ENCODE measurements at places on chromosomes 12 and 14. TPM values are rescaled to one million over a fixed set of nuclear protein-coding genes. Genes with fewer than 3 reads are reported as not detected.
A peak's percentile ranks its signal among the peaks of the same experiment; 100 is the strongest.

DNA sequence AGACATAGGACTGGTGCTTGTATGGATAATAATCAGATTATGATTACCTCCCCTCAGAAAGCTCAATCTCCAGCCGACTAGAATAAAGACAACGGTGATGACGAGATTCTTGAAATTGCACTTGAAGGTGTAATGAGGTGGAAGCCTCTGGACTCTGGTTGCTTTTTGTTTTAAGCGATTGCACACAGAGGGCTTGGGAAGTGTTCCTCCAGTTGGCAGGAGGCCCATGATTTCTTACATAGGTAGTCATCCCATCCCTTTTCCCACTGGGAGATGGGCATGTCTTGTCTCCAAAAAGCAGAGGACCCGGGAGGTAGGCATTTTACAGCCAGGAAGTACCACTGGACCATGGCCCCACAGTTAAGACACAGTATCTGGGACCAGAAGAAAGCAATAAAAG is 165.7 kb upstream of the FKBP4 start:
- DNase-seq: no peak

- no peak for DNase-seq
Observed at GRCh38 chr14:52806115-52806514, 14.7 kb upstream of the GNPNAT1 start.

GRCh38 chr14:75831952-75832351 is 149.8 kb downstream of the TGFB3 start:
- no peak for DNase-seq

The PTGER2 gene
- 10.9 TPM for total RNA-seq

The PPFIA2 gene
- total RNA-seq: 2.7 TPM

The LBHD2 gene
- 3.1 TPM for total RNA-seq

GRCh38 chr14:101497684-101498525 is 63.4 kb upstream of the DIO3 start:
- DNase-seq: peak; percentile 71

DNA sequence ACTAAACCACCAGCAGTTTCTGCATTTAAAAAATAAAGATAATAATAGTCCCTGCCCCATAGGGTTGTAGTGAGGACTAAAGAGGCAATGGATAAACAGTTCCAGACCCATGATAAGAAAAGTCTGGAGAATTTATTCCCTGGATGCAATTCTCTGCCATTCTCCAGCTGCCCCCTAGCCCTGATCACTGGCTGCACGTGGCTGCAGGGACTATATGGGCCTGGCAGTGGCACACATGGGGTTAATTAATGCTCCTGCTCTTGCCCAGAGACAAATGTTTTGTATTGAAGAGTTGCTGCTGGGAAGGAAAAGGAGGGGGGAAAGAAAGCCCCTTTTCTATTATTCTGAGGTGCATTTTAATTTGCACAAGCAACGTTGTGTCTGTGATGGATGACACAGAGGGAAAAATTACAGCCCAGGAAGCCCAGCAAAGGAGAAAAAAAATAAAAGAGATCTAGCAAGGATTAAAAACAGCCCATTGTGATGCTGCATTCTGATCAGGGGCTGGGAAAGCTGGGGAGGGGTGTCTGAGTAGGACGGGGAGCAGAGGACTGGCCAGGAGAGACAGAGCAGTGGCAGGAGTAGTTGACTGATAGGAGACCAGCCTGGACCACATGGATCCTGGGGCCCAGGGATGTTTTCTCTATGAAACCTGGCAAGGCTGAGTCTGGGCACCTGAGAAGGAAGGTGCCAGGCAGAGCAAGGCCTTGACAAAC is 149.3 kb downstream of the ESRRB start:
- no peak for DNase-seq

DNA sequence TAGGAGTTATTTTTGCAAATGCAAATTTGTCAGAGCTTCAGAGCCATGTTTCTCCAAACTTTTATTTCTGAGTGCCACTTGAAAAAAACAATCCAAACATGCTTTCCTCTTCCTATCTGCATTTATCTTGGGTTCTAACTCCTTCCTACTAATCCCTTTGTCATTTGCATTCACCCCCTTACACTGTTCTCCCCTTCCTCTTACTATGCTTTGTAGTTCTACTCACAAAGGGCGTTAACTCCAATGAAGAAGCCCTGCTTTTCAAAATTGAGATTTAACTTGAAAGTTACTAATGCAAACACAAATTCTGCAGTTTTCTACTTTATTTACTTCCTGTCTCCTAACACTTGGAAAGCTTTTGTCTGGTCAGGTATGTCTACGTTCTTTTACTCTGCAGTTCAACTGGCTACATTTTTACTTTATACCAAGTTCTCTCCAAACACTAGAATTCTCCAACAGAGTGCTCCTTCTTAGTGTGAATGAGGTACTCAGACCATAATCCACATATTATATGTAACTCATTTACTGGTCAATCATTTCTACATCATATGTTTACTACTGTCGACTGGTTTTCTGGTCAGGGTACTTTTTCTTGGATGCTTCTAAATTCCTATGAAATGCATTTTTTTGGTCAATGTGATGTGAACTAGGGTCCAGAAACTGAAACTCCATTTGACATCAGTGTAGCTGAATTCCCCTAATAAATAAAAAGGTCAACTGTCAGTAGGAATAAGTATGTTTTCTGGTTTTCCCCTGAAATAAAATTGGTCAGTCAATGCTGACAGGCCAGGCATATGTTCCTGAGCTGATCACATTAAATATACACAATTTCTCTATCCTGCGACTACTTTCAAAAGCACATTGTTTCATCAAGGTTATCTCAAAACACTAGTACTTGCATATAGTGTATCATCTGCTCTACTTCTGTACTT is 51.2 kb upstream of the OR5AU1 start:
- no peak for DNase-seq

GRCh38 chr12:67758521-67758920 is 110.0 kb downstream of the DYRK2 start:
- DNase-seq: no peak

GRCh38 chr12:130846369-130846768 is 7.3 kb upstream of the STX2 start:
- DNase-seq: no peak

All from mesenteric fat pad (tissue), 1 donor.